ENCODE measurements at places on chromosomes 2 and 18. TPM values are rescaled to one million over a fixed set of nuclear protein-coding genes. Genes with fewer than 3 reads are reported as not detected.

GRCh38 chr18:42028247-42028832 is 73.3 kb downstream of the PIK3C3 start:
- DNase-seq = peak; percentile 40

DNA sequence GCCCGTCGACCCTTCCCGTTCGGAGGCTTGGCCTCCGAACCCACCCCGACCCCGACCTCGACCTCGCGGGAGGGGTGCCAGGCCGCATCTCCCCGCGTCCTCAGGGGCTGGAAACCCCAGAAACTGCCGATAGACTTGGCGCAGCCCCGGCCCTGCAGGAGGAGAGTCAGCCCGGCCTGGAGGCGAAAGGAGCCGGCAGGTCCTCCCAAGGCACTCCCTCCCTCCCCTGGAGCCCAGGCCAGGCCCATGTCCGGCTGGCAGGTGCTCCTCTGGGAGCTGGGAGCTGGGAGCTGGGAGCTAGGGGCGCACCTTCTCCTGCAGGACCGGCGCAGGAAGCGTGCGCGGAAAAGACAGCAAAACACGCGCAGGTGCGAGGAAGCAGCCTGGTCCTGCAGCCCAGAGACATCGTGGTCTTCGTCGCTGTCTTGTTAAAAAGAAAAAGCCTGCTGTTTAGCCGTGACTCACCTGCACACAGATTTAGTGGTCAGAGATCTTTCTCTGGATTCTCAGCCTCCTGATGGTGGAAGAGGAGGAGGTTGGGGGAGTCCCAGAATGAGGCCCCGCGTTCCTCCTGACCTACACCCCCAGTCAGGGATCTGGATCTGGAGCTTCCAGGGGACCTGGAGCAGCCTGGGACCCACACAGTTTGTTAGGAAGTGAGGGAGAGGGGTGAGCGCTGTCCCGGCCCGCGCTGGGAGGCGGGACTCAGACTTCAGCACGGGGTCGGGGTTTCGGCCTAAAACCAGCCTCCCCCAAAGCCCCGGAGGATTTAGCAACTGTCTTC is 660 bp upstream of the MBP start:
- DNase-seq = no peak

DNA sequence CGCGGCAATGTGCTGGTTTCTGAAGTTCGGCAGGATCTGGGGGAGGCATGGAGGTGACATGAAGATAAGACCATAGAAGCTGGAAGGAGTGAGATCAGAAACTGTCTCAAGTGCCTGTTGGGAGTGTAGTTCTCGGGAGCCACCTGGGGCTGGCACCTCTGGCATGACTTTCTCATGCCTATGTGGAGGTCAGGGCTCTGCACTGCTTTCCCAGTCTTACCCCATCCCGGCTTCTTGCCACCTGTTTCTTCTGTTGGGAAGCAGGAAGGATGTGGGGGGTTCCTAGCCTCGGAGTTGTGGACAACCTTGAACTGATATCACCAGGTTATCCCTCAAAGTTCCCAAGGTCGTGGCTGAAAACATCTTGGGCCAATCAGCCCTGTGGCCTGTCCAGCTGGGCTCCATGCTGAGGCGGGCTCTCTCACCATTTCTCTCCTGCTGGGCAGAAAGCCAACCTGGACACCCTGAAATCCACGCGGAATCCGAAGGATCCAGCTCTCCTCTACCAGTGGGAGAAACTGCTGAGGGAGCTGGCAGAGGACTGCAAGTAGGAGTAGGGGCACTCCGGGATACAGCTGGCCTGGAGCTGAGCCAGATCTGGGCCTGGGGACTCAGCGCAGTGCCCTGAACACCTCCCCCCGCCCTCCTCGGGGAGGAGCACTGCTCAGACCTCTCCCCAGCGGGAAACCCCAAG is 42.5 kb downstream of the FER1L5 start:
- no peak for DNase-seq

- DNase-seq = no peak
Observed at GRCh38 chr2:101341421-101341820, 32.9 kb upstream of the RNF149 start.

DNA sequence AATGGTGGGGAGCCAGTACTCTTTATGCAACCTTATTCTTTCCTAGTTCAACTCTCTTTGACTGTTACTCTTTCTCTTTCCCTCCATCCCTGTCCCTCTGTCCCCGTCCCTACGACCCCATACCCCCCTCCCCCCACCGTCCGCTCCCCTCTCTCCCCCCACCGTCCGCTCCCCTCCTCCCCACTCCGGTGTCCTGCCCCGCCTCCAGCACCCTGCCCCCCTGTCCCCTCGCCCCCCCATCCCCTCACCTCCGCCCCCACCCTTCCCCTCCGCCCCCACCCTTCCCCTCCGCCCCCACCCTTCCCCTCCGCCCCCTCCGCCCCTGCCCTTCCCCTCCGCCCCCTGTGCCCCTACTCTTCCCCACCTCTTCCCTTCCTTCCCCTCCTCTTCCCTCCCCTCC is 128.4 kb downstream of the LPIN1 start:
- DNase-seq = no peak

DNA sequence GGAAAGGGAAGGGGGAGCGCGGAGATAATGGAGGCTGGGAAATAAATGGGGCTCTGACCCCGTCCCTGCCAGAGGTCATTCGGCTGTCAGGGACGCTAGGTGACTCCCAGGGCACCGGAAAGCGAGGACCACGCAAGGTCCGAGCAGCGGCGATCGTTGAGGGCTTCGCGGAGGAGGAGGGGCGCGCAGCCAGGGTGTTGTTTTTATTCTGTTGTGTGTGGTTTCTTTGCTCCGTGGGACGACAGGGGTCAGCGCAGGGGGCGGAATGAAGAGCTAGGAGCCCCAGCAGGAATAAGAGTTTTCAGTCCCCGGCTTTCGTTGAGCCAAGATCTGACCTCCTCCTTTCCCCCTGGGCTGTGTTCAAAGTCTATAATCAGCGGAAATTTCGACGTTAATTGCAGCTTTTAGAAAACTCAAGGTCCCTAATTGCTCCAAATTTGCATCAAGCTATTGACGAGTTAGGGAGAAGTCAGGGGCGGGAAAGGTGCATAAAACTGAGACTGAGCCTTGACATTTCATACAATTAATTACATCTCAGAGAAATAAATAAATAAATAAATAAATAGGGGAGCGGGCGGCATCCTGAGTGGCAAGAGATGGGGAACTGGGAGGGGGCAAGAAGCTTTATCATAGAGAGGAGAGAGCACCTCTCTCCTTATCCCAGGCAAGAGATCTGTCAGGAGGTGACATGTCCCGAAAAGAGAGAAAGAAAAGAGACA is 2.2 kb downstream of the GAD1 start:
- no peak for DNase-seq

GRCh38 chr2:128410758-128411215 is 92.1 kb upstream of the HS6ST1 start:
- DNase-seq = no peak

- peak; percentile 53 for DNase-seq
Observed at GRCh38 chr2:147398996-147399395, 445.8 kb upstream of the ACVR2A start.

DNA sequence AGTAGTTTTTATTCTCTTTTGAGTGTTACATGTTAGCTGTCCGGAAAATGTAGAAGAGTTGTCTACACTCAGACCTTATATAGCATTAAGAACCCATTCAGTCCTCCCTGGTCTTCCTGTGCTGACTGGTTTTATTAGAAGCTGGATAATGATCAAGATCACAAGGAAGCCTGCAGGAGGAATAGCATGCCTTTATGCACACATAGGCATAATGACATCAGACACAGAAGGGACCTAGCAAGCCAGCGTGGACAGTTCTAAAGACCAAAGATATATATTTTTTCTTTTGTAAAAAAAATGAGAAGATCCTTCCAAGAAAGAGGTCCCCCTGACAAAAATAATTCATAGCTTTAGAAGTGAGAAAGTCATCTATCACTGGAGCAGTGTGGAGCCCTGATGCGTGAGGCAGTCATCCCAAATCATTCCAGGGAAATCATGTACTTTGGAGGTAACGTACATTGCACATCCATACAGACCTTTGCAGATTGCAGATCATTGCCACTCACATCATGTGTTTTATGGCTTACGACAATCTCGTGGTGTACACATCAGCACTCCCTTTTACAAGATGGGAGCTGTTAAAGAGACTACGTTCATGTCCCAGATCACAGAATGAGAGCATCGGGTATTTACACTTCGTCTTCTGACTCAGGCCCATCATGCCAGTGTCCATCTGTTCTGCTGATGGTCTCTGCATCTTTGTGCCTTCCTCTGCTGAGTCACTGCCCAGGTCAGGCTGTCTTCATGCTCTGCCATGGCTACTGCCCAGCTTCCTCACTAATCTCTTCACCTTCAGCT is 334.0 kb downstream of the SOCS6 start:
- no peak for DNase-seq

Gene TMEM17
- total RNA-seq = 2.5 TPM

Gene IL18R1
- 0.06 TPM for total RNA-seq

Gene RTP5
- not detected for total RNA-seq

Gene TRIM43
- not detected for total RNA-seq
